ENCODE measurements at places on chromosomes 1 and 21.

DNA sequence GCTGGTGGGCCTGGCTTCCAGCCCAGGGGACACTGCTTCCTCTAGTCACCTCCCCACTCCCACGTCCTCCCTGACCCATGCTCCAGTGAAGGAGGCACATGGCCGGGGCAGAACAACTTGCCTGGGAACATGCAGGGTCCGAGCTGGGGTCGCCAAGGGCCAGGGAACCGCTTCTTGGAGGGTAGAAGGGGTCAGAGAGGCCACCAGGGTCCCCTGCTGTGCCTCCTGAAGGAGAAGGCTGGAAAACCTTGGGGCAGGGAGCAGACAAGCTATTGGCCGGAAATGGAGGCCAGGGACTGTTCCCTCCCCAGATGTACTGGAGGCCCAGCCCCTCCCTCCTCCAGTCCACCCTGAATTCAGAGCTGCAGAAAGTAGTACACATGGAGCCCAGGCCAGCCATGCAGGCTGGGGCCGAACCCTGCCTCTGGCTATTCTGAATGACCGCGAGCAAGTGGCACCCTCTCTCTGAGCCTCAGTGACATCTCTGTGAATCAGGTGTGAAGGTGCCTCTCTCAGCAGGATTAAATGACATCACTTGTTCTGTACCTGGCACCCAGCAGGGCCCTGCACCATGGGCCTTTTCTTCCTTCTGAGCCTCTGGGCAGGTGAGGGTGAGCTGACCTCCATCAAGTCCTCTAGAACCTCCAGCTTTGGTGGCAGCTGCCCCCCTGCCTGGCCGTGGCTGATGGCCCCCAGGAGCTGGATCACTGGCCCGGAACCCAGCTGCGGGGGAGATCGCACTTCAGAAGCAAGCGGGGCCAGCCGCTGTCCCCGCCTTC is 15.7 kb downstream of the SPOCD1 start:
- DNase-seq: no peak

DNA sequence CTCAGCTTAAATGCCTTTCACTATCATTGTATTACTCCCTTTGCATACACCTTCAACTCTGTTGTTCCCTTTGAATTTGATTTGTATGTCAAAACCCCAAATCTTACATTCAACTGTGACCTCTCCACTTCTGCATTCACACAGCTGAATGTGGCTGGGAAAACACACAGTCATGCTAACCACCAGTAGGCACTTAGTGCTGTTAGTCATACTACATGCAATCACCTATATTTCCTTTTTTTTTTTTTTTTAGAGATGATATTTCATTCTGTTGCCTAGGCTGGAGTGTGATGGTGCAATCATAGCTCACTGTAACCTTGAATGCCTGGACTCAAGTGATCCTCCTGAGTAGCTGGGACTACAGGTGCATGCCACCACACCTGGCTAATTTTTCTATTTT is 16.2 kb downstream of the BTBD8 start:
- DNase-seq: no peak

- no peak for DNase-seq
These were observed 36.3 kb upstream of the RCC2 start for GRCh38 chr1:17475752-17476151.

- no peak for DNase-seq
These were observed 22.7 kb upstream of the PIK3CD start for GRCh38 chr1:9628541-9629444.

GRCh38 chr1:161723459-161724141 is 2.3 kb downstream of the FCRLB start:
- DNase-seq: no peak

DNA sequence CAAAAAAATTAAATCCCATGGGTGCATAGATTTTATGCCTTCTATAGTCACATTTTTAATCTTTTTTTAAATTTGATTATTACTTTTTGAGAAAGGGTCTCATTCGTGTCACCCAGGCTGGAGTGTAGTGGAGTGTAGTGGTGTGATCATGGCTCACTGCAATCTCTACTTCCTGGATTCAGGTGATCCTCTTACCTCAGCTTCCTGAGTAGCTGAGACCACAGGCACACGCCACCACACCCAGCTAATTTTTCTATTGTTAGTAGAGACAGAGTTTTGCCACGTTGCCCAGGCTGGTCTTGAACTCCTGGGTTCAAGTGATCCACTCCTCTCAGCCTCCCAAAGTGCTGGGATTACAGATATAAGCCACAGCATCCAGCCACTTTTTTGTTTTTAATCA is 10.4 kb downstream of the CBR3 start:
- DNase-seq: no peak

DNA sequence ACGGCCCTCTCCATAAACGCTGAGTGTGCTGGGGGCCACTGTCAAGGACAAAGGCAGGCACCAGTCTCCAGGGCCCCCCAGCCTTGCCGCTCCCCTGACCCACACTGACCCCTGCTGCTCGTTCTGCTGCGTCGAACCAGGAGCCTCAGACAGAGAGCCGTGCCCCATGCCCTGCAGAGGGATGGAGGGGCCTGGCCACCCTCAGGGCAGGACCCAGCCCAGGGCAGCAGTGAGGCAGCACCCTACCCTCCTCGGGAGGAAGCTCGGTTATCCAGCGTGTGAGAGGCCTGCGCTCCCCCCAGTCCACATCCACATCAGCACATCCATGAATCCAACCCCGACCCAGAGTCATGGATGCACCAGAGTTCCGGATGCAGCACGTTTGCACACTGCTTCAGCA is 15.1 kb downstream of the WDR4 start:
- no peak for DNase-seq

DNA sequence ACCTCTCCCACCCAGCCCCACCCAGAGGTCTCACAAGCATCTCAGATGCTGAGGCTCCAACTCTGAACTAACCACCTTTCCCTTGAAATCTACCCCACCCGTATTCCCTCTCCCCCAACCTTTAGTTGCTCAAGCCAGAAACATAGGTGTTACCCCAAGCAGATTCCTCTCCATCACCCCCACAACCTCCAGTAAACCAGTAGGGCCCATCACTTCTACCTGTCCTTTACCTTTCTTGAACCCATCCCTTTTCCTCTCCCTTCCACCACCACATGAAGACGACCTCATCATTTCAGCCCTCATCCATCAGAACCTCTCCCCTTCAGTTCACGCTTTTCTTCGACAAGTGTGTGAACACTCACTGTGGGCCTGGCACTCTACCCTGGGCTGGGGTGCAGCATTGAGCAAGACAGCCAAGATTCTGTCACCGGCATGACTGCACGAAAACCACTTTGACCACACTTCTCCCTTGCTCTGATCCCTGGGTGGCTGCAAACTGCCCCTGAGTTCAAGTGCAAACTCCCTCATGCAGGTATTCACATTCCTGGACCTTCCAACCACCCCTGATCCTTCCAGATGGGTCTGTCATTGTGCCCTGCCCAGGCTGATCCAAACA is 65.5 kb upstream of the LAPTM5 start:
- no peak for DNase-seq

GRCh38 chr1:176188604-176189003 is 18.5 kb downstream of the COP1 start:
- DNase-seq: no peak

GRCh38 chr1:95966866-95967265 is 732.9 kb downstream of the RWDD3 start:
- DNase-seq: no peak

- DNase-seq: no peak
These were observed 101.7 kb downstream of the KIF26B start for GRCh38 chr1:245256528-245256927.

GRCh38 chr1:226762988-226763904 is 24.2 kb upstream of the ITPKB start:
- no peak for DNase-seq

DNA sequence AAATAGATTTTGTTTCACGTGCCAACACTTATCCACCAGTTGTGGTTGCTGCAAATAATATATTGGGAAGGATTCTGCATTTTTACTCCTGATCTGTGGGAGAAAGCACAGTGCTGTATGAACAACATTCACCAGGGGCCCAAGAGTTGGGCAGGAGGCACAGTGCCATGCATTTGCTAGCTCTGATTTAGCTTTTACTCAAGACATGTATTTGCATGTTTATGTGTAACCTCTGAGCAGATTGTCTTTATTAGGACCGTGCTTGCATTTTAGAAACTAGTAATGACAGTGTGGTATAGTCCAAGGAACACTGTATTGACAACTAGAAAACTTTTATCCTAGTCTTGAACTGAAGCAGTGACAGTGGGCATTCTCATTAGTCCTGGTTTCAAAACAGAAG is 133.9 kb upstream of the B3GALT2 start:
- no peak for DNase-seq

DNA sequence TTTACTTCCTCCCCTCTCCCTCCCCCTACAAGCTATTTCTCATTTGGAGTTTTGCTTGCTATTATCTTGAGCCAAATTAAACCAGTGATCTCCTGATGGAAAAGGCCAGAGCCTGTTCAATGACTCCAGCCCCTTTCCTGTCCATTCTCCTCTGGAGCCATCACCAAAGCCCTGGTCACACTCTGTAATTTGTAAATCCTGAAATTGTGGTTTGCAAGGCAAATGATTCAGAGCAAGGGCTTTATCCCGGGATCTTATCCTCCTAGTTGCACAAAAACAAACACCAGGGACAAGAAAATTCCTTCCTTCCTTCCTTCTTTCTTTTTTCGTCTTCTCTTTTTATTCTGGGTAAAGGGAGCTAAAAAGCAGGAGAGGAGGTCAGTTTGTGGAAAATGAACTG is 366.1 kb upstream of the ST6GALNAC5 start:
- DNase-seq: no peak

GRCh38 chr1:201946224-201946908 is at the start of gene LMOD1:
LMOD1 (minus strand) TSS chr1:201946548; CDS start chr1:201946340, 208 bp downstream.
- no peak for DNase-seq

- no peak for DNase-seq
These were observed 6.1 kb upstream of the GJB3 start for GRCh38 chr1:34774957-34775356.

- no peak for DNase-seq
These were observed 181.6 kb downstream of the FCRL5 start for GRCh38 chr1:157370698-157371097.
